ENCODE measurements at places on chromosomes 2 and 18.

DNA sequence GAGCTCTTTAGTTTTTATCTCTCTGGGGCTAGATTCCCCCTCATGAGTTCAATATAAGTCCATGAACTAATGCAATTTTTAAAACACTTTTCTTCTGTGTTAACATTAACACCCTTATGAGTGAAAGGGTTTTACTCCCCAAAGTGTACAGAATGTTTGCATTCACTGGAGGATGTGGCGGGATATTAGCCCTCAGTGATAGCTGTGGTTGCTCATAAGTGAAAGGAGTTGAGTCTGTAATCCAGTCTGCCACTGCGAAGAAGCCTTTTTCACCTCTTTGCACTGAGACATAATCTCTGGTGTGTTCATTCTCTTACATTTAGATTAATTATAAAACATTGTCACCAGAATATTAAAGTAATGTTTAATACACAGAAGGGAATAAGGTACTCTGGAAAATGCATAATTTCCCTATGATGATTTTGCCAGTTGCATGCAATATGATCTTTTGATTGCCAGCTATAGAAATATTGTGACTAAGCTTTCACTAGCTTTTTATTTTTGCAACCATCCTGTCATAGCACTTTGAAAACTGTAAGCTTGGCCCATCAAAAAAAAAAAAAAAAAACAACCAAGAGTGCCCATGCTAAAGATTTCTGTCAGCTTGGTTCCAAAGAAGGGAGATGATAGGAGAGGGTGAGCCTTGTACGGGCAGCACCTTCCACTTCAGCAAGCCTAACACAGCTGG is 113.2 kb downstream of the BCL11A start:
- DNase-seq: no peak

DNA sequence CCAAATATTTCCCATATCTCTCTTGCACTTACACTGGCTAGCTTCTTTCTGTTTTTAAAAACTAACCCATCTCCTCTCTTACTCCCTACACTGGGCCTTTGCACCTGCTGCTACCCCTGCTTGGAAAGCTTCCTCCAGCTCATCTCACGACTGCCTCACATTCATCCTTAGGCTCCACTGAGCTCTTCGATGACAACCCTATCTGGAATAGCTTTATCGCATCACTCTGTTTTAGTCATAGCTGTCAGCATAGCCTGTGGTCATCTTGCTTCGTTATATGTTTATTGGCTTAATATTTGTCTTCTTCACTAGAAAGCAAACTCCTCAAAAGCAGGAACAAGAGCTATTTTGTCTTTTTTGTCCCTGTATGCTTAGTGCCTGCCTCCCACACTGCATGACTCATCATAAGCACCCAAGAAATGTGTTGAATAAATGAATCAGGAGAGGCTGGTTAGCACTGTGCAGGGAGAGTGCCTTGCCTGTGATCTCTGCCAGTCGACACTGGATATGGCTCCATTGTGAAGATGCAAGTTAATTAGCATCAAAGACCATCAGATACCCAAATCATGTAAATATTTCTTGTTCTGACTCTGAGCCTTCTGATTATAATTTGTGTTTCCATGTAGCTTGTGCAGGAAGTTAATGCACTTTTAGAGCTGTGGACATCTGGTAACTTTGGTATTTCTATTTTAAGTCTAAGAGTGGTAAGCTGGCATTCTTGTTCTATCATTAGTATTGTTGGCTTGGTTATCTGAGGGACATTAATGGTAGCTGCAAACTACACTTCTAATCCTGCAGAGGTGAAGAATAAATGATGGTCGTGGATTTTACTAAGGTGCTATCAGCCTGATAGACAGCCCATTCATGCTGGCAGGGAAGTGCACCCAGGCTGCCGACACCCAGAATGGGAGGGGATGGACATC is 10.3 kb upstream of the DYTN start:
- DNase-seq: no peak

GRCh38 chr2:128608921-128609880 is 290.5 kb upstream of the HS6ST1 start:
- no peak for DNase-seq

DNA sequence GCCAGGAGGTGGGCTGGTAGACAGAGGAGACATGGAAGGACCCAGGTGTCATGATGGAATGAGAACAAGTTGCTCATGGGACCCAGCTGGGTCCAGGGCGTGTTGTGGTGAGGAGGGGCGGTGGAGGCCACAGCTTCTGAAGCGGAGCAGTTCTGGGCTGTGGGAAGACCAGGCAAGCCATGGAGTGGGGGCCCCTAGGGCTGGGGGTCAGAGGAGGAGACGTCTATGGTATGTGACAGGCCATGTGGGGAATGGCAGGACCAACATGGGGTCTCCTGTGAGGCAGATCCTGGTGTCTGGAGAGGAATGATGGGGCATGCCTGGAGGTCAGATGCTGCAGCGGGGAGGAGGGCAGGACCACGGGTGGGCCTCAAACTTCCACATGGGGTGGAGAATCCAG is 16.9 kb downstream of the MYO7B start:
- DNase-seq: no peak

- no peak for DNase-seq
These were observed 274.9 kb upstream of the LRRTM4 start for GRCh38 chr2:77797088-77797487.

DNA sequence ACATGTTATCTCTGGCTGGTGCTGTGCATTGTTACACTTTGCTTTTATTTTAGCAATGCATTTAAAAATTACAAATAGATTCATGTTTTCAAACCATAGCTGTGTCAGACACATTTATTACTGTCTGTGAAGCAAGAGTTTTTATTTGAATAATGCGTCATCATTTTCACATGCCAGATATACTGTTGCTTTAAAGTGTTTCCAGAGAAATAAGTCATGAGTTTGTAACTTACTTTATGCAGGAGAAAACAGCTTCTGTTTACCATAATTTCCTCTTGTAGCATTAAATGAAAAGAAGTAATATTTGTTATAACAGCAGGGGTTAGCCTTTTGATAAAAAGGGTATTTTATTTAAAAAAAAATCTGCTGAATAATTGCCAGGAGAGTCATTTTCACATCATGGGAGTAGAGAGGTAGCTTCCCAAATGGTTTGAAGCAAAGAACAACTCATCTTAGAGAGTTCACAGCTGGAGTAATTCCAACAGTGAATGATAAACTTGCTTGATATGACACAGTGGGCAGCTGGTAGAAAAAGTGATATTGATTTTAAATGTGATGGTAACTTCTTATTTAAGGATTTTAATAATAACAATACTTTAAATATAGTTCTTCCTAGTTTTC is 1274.5 kb upstream of the CRIM1 start:
- DNase-seq: peak; percentile 46

DNA sequence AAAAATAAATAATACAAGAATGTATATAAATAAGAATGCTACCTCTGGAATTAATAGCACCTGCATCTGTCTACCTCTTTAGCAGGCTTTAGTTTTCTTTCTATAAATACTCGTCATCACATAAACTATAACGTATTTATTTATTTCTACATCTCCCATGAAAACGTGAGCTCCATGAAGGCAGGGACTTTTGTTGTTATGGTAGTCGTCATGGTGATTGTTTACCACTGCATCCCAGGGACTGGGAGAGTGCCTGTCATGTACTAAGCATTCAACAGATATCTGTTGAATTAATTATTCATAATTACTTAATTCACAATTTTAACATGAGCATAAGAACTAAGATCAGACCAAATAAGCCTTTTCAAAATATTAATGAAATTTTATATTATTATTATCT is 386.6 kb downstream of the NRXN1 start:
- no peak for DNase-seq

DNA sequence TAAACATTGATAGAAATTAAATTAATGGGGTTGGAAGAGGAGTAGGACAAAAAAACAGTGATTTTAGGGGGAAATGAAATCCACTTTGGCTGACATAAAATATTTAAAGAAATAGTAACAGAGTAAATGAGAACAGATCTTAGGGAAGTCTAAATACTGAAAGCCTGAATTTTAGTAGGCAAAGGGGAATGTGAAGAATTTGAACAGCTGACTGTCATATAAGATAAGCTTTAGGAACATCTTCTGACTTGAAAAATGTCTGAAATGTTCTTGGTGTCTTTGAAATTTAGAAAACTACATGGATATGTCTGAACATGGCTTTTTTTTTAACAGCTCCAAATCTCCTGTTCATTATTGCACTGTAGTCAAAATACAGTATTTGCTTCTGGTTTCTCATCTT is 150.3 kb downstream of the CALCRL start:
- peak; percentile 5 for DNase-seq

- no peak for DNase-seq
These were observed at the start of gene COLEC12 for GRCh38 chr18:500632-501405. COLEC12 (minus strand) TSS chr18:500701; CDS start chr18:500514, 187 bp downstream.

DNA sequence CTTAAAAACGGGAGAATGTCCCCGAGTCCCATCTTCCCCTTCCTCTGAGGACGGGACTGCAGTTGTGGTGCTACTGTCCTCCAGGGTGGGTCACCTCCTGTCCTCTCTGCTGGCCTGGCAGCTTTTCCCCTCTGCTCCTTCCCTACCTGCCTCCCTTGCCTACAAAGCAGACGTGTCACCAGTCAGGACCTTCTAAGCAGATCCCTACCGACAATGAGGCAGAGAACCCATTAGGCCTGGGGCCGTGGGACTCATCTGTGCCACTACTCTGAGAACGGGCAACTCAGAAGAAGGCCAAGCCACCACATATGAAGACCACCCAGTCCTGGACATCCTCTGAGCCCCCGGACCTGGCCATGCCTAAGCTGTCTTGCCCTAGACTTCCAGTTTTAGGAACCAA is 103.0 kb upstream of the TEX51 start:
- DNase-seq: no peak

DNA sequence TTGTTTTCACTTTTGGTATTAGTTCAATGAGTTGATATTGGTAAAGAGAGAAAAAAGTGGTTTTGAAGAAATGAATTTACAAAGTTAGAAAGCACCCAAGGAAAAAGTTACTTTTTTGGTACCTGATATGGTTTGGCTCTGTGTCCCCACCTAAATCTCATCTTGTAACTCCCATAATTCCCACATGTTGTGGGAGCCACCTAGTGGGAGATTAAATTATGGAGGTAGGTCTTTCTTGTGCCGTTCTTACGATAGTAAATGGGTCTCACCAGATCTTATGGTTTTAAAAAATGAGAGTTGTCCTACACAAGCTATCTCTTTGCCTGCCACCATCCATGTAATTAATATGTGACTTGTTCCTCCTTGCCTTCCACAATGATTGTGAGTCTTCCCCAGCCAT is 965.6 kb upstream of the NRXN1 start:
- DNase-seq: no peak

DNA sequence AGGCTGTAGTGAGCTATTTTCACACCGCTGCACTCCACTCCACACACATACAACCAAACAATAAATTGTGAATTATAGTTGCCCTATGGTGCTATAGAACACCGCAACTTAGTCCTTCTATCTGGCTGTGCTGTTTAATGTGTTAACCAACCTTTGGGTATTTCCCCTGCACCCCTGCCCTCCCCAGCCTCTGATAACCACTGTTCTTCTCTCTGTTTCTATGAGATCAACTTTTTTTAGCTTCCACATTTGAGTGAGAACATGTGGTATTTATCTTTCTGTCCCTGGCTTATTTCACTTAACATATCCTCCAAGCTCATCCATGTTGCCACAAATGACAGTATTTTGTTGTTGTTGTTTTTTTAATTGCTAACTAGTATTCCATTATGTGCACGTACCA is 32.5 kb downstream of the TET3 start:
- DNase-seq: no peak

- no peak for DNase-seq
These were observed 4.9 kb downstream of the NOP58 start for GRCh38 chr2:202270487-202270886.

DNA sequence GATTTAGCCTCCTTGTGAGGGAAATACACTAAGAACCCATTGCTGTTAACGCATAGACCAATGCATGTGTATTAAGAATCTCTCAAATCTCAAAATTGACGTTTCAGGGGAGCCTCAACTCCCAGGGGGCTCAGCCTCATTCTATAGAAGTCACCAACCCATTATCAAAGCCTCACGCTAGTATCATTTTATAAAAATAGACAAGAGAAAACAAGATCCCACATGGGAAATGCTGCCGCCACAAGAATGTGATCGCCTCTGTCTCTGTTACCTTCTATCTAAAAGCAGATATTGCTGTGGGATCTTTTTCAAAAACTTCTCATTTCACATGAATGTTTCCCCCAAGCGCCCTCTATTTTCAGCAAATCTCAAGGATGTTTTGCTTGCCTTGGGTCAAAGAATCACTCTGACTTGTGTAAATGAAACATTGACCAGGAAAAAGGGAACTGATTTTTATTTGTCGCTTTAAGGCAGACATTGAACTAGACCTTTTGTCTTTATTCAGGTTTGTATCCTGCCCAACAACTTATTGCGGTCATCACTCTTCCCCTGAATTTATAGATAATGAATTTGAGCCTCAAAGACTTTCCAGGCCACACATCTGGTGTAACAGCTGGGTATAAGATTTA is 679.0 kb upstream of the ID2 start:
- peak; percentile 37 for DNase-seq

DNA sequence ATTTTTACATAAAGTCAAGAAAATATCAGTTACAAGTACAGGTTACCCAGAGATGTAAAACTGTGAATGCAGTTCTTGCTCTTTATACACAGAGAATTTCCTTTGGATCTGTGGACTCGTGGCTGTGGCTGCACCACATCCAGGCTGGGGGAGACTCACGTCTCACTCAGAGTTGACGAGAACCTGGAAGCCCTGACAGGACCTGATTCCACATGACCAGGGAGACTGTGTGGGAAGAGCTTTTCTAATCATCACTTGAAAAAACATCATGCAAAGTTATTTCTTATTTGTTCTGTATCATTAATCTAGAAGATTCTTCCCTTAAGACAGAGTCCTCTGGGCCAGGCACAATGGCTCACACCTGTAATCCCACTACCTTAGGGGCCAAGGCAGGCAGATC is 1159.0 kb downstream of the RPIA start:
- DNase-seq: no peak

- DNase-seq: no peak
These were observed 1834.1 kb upstream of the PIK3C3 start for GRCh38 chr18:40120796-40121391.

DNA sequence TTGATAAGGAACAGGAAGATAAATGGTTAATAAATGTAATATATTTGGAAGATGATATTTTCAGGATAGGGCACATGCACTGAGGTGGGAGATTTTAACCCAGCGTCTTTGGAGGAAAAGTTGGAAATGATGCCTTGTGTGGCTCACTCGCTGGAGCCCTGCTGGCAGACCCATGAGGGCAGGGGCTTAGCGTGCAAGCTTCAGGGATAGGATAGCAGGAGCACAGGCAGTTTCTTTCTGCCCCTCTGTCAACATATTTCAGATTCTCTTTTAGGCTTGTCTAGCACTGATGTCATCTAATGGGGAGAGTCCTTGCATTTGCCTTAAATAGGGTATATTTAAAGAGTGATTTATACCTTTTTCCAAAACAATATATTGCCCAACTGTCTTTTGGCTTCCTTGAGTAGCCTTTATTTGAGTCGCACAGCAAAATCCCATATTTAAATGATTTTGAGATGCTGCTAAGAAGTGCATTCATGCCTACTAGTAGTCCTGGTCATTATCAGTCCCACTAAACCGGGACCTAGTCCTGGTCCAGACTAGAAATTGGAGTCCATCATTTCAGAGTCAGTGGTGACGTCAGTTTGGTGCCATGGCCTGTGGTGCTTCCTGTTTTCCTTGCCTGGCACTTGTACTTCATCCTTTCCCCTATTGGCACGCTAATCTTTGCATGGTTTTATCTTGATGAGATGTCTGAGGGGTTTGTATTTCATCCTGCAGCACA is 45.8 kb downstream of the SH3RF3 start:
- DNase-seq: no peak

All from fibroblast of skin of abdomen (primary cell).